ENCODE measurements at places on chromosomes 5 and 9.
A peak's percentile ranks its signal among the peaks of the same experiment; 100 is the strongest.

GRCh38 chr5:145863003-145863402 is 9.8 kb downstream of the GRXCR2 start:
- no peak for DNase-seq

DNA sequence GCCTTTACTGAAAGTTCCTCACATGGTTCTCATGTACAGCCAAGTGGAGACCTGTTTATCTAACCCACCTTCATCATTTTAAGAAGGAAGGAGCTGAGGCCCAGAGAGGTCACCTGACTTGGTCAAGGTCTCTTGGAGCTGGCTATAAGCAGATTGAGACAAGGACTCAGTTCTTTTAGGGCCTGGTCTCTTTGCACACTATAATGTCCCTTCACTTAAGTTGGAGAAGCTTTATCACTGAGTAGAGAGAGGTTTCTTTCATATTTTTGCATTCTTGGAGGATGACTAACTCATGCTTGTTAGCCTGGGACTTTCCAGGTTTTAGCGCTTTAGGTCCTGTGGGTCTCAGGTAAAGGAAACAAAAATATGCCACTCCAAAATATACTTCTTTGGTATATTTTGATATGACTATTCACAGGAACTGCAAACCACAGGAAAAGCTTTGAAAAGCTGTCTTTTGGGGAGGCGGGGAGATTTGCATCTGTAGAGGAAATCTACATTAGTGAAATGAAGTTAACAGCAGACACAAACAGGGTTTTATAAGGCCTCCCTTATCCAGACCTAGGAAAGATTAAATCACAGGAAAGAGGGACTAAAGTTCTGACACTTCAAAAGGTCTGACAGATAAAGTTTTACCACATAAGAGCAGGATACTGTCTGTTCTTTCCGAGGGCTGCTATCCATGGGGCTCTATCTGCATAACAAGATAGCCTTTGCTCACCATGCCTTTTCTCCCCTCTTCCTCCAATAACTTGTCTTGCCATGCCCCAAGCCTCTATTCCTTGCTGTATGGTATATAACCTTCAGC is 95.8 kb upstream of the ANKRD55 start:
- DNase-seq = peak; percentile 72

DNA sequence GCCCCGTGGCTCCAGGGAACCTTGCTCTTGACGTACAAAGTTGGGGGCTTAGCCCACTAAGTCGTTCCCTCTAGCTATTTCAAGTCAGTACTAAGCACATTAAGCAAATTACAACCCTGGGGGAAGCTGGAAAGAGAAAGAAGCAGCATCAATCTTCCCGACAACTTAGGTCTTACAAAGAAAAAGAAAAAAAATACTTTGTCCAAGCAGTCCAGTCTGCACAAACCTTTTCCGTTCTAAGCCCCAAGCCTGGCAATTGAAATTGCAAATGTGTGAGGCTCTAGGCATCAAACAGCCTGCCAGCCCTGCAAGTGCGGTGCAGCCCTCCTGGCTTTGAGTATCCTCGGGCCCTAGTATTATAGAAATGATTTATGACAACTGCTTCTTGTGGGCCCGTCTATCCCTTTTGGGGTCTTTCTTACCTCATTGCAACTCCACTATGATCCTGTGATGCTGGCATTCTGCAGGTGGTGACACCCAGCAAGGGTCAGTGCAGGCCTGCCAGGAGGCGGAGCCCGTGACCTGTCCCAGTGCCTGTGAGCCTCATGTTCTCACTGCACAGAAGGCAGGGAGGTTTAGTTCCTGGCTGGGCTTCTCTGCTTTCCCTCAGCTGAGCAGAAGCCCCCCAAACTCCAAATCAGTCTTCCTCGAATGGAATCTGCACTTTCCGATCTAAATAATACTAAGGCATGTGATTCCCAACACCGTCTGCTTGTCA is 232.3 kb upstream of the IRX2 start:
- no peak for DNase-seq

DNA sequence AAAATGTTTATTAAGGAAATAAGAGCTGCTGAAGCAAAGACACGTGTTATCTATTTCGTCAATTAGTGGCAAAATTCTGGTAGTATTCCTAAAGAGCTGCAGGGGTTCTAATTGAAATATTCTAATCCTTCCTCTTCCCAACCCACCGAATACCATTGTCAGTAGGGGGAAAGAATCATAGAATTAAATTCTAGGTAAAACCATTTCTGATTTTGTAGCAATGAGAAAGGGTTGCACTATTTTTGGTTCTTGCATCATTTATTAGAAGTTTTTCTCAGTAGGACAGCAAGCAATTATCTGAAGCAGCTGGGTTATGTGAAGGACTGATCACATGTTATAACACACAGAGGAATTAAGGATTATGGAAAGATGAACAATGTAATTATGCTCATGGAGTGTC is 80.3 kb upstream of the SEMA6A start:
- DNase-seq = no peak

GRCh38 chr9:137028263-137029057 is 423 bp upstream of the ABCA2 start:
- DNase-seq = peak; percentile 19

GRCh38 chr9:89788434-89788833 is 183.6 kb downstream of the GADD45G start:
- no peak for DNase-seq

DNA sequence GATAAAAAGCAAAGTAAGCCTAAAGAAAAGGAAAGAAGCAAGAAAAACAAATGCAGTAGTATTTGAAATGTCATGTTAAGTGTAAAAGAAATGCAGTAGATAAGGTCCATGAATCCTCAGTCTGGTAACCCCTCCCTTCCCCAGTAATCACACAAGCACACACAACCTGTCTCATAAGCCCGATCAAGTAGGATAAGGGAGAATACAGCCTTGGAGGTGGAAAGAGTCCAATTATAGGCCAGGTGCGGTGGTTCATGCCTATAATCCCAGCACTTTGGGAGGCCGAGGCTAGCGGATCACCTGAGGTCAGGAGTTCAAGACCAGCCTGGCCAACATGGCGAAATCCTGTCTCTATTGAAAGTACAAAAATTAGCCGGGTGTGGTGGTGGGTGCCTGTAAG is 117.9 kb downstream of the GADD45G start:
- no peak for DNase-seq

- DNase-seq = no peak
Measured at GRCh38 chr9:32956606-32957005, 44.8 kb downstream of the APTX start.

DNA sequence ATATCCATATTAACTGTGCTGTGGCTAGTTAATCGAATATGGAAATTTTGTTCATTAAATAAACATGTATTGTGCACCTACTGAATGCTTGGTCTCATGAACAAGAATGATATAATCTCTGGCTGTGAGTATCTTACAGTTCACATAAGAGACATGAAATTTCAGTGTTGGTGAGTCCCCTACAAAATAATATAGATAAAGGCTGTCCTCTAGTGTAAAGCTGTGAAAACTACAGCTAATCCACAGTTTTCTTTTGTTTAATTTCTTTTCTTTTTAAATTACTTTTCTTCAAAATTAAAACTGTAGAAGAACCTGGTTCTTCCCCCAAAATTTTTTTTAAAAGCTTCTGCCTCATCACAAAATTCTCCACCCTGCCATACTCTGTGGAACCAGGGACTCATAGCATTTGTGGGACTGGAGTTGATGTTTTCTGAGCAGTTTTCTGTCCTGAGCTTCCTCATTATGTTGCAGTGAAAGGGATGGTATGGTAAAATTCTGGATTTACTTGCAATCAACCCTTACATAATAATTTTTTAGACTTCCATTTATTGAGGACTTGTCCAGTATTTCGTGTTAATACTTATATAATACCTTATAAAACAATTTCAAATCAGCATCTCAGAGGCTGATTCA is 135.0 kb downstream of the STK32A start:
- DNase-seq = peak; percentile 47

DNA sequence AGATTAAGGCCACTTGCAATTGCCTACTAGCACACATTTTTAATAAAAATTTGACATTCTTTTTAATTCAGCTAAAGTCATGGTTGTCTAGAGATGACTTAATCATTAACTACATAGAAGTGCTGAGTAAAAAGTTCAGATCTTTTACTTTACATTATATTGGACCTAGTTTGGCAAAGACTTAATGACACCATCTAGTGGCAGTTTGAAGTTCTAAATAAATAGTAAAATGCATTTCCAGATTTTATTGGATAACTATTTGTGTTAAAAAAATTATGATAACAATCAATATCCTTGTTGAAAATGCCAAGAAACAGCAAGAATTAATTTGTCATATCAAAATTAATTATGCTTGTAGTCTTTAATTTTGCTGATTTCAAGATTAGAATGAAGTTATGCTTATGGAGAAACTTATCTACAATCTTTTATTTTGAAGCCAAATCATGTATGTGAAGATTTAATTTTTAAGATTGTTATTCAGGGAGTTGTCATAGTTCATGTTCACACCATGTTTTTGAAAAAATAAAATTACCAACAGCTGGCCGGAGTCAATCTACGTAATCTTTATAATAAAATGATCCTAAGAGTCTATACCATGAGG is 69.6 kb upstream of the PJA2 start:
- peak; percentile 40 for DNase-seq

- DNase-seq = no peak
Measured at GRCh38 chr5:141994511-141995136, 18.2 kb downstream of the GNPDA1 start.

DNA sequence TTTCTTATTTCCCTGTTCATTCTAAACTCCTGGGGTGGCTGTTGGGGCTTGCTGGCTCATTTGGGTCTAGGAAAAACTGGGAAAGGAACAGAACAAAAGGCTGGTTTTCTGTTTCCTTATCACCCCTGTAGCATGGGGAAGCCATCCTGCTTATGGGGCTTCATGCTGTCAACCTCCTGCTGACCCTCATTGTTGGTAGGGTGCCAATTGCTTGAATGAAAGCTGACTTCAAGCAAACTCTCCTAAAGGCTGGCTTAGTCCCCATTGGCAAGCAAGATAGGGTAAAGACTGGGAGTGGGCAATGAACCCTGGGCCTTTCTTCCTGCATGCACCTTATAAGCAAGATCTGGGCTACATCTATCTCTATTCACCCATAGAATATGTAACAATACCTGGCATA is 511.6 kb downstream of the DMAC1 start:
- DNase-seq = no peak

DNA sequence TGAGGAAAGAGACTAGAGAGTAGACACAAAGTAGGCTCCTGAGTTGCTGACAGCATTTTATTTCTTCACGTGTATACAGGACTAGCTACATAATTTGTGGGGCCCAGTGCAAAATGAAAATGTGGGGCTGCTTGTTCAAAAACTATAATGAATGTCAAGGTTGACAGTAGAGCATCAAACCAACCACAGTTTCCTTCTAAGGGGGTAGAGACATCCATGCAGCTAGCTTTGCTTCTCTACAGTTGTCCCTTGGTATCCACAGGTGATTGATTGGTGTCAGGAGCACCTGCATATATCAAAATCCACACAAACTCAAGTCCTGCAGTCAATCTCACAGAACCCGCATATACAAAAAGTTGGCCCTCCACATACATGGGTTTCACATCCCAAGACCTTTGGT is 129.6 kb downstream of the SAXO1 start:
- DNase-seq = no peak

DNA sequence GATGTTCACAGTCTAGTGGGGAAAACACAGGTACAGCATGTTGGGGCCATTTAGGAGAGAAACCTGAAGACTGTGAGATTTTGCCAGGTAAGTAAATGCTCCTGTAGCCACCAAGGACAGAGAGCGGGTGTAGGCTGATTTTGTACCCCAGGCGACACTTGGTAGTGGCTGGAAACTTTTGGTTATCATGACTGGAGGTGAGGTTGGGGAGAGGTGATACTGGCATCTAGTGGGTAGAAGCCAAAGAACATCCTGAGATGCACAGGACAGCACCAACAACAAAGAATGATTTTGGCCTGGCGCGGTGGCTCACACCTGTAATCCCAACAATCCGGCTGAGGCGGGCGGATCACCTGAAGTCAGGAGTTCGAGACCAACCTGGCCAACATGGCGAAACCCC is 38.8 kb upstream of the PWWP2A start:
- no peak for DNase-seq

DNA sequence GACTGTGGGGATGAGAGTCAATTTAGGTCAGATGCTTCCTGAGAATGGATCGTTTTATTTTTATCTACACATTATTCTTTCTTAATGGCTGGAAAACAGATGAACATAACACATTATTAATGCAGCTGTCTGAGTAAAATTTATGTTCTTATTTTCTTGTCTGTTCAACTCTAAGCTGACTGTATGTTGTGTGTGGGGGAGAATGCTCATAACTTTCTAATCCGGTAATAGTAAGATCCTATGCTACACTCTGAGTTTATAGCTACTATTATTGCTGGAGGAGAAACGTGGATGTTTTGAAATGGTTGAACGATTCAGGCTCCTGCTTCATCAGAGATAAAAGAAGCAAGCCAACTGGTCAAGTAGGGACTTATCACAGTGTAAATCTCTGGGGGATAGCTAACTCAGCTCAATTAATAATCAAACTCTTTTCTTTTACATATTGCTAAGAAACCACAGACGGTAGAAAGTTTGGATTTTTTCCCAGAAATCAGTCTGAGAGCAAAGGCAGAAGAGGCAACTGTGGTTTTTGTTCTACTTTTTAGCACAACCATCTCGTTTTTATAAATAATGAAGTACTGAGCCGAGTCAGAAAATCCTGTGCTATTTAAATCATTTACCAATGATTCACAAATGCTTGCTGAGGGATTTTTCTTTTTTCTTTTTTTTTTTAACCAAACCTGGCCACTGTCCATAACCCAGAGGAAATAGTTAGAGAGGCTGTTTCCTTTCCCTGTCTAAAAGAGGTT is 265.0 kb upstream of the FAM174A start:
- peak; percentile 91 for DNase-seq

DNA sequence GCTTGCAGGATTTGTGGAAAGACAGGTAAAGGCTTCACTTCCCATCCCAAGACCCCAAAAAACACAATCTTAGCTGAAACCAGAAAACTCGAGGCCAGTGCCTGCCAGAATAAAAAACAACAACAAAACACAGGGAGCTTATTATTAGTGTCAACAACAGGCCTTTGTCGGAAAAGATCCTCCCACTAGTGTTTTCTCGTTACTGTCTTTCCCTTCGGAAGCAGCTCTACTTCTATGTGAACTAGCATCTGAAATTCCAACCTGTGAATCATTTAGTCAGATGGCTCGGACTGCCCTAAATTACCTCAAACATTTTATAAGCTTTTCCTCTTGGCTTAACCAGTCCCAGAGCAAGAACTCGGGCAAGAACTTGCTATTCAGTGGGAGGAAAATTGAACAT is 122.2 kb upstream of the GNA14 start:
- DNase-seq = no peak

DNA sequence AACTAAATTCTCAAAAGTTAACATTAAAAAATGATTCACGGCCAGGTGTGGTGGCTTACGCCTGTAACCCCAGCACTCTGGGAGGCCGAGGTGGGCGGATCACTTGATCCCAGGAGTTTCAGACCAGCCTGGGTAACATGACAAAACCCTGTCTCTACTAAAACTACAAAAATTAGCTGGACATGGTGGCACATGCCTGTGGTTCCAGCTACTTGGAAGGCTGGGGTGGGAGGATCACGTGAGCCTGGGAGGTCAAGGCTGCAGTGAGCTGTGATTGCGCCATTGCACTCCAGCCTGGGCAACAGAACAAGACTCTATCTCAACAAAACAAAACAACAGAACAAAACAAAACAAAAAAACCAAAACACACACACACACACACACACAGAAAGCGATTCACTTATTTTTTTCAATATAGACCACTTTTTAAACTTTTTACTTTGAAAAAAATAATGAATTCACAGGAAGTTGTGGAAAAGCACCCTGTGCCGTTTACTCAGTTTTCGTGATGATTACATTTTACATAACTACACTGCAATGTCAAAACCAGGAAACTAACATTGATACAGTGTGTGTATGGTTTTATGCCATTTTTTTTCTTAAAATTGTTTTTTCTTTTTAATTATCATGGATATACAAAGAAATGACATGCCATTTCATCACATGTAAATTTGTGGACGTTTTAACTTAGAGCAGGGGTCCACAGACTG is 73.7 kb downstream of the TENT4A start:
- no peak for DNase-seq
